ENCODE measurements at places on chromosomes 13 and 19.

DNA sequence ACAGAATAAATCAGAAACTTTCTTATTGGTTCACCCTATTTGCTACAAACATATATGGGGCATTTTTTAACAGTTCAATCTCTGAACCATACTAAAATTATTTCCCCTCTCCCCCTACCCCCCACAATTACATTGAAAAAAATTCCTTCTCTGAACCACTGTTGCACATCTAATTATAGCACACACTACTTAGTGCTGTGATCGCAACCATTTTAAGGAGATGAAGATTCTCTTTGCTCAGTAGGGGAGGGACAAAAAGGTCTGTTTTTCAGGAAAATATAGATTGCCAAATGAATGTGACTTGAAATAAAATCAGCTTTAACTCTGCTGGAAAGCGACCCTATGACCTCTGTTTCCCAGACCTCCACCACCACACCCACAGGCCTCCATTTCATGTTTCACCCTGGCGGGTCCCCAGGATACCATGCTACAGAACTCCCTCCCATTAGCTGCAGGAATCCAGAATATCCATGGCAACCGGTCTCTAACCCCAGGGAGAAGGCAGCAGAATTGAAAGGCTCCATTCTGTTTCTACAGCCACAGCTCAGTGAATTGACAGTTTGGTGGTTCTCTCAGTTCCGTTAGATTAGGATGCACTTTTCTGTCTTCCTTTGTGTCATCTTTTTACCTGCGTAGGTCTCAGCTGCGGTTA, 286.3 kb downstream of the TBC1D4 start:
- DNase-seq: no peak

- no peak for DNase-seq
Observed at GRCh38 chr13:36354842-36355623, 8.8 kb upstream of the SPART start.

DNA sequence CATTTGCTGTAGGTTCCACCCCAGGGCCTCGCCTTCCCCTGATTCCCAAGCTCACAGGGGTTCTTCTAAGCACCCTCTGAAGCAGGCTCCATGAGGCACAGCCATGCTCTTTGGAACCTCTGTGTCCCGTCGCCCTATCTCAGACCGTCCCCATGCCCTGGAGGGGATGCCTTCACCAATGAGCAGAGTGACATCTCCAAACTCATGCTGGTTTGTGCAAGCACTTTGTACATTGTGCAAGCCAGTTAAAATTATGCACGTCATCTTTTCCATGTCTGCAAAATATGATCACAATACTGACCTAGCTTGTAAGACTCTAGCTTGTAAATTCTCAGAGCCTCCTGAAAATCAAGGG, 46.5 kb upstream of the RAP2A start:
- DNase-seq: no peak

GRCh38 chr19:43626838-43627237, 7.4 kb upstream of the ZNF428 start:
- no peak for DNase-seq

- no peak for DNase-seq
Observed at GRCh38 chr13:92727118-92727517, 499.5 kb upstream of the GPC6 start.

DNA sequence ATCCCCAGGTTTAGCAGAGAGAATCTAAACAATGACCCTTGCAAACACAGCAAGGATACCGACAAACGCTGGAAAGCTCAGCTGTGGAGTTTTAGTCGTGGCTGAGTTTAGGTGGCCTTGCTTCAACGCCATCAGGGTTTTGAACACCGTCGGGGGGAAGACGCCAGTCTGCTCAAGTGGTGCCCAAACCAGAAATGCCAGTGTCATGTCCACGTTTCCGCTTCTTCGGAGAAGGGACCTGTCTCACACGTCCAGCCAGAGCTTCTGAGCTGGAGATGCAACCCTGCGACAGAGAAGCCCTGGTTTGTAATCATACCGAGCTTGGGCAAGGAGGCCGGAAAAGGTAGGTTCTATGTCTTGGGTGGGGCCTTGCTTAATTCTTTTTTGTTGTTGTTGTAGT, 42.6 kb upstream of the ATP11A start:
- no peak for DNase-seq

GRCh38 chr19:32202244-32202643, 143.2 kb upstream of the ZNF507 start:
- no peak for DNase-seq

GRCh38 chr19:7637374-7638256, 705 bp downstream of the STXBP2 start:
- peak; percentile 68 for DNase-seq

DNA sequence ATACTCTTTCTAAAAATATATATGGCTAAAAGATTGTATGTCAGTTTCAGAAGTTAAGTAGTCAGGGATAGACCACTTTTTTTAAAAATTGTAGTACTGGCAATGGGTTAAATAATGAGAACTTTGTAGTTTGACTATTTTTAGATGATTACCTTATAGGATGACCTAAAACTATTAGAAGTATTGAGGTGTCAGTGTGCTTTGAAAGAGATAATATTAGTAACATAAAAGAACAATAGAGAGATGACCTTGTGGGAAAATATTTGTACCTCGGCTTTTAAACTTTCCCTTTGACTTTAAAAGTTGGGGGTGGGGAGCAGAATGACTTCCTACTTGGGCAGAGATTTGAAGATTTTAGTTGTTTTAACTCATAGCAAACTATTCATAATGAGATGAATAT, 48.3 kb downstream of the SLAIN1 start:
- no peak for DNase-seq

GRCh38 chr19:31306006-31306753, 43.1 kb downstream of the TSHZ3 start:
- no peak for DNase-seq

- DNase-seq: no peak
Observed at GRCh38 chr19:4023600-4024398, 16.3 kb downstream of the PIAS4 start.

GRCh38 chr13:28384789-28385188, 110.1 kb downstream of the FLT1 start:
- no peak for DNase-seq

DNA sequence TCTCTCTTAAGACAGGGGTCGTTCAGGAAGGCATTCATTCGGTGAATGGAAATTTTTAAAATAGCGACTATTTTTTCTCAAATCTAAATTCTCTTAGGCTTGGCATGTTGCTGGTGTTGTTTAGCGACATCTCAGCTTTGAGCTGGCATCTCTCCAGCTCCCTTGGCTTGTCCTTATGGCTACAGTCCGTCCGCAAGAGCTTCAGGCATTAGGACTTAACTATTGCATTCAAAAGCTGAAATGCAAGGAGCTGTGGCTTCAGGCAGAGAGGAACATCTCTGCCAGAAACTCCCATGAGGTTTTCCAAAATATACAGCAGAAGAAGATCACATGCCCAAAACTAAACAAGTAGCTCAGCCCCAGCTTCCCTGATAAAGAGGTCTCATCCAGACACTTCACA, 578.5 kb downstream of the EFNB2 start:
- no peak for DNase-seq

DNA sequence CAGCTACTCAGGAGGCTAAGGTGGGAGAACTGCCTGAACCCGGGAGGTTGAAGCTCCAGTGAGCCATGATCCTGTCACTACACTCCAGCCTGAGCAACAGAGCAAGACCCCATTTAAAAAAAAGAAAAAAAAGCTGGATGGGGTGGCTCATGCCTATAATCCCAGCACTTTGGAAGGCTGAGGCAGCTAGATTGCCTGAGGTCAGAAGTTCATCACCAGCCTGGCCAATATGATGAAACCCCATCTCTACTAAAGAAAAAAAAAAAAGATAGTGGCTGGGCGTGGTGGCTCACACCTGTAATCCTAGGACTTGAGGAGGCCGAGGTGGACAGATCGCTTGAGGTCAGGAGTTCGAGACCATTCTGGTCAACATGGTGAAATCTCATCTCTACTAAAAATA, 15.0 kb downstream of the LTBP4 start:
- no peak for DNase-seq

GRCh38 chr19:3656073-3656746, 29.6 kb upstream of the CACTIN start:
- no peak for DNase-seq

DNA sequence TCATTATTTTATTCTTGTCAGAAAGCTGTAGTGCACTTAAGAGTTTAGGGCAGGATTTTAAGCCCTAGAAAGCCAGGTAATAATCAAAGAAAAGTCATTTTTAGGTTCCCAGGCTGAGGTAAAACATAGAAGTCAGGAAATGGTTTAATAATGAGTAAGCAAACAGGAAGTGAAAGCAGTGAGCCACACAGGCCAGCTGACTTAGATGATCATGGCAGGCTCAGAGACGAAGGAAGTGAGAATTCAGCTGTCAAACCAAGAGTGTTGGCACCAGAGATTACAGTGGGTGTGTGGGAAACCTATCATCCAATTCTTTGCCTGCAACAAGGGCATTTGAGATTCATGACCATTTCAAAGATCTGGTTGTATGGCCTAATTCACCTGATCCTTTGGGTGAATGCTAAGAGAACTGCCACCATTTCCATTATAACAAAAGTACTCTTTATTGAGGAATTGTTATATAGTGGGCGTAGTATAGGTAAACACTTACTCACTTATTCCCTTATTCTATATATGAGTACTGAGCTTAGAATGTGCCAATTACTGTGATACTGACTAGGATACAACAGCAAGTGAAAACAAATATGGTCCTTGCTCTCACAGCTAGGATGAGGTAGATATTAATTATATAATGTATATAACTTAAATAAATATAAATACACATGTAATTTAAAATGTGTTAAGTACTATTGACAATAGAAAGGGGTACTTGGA, 103.7 kb upstream of the EDNRB start:
- no peak for DNase-seq

- no peak for DNase-seq
Observed at GRCh38 chr13:60758637-60759036, 361.6 kb downstream of the TDRD3 start.

- DNase-seq: no peak
Observed at GRCh38 chr13:100608906-100609305, 20.3 kb upstream of the GGACT start.

DNA sequence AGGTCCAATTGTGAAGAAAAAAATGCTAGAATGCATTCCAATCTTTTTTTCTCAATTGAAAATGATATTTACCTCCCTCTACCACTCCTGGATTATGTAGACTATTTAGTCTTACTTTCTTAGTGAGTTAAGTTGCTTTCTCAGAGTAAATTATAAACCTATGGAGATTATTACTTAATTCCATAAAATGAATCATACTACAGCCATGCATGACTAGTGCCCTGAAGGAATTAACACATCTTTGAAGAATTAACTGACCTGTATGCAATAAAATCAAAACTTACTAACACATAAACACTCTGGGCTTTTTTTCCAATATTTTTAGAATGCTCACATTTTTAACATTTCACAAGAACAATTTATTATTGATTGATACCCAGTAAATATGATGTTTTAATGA, 379.4 kb upstream of the DACH1 start:
- no peak for DNase-seq

- DNase-seq: no peak
Observed at GRCh38 chr19:31152906-31153305, 196.3 kb downstream of the TSHZ3 start.

GRCh38 chr13:37029617-37030016, 29.0 kb downstream of the EXOSC8 start:
- DNase-seq: no peak

DNA sequence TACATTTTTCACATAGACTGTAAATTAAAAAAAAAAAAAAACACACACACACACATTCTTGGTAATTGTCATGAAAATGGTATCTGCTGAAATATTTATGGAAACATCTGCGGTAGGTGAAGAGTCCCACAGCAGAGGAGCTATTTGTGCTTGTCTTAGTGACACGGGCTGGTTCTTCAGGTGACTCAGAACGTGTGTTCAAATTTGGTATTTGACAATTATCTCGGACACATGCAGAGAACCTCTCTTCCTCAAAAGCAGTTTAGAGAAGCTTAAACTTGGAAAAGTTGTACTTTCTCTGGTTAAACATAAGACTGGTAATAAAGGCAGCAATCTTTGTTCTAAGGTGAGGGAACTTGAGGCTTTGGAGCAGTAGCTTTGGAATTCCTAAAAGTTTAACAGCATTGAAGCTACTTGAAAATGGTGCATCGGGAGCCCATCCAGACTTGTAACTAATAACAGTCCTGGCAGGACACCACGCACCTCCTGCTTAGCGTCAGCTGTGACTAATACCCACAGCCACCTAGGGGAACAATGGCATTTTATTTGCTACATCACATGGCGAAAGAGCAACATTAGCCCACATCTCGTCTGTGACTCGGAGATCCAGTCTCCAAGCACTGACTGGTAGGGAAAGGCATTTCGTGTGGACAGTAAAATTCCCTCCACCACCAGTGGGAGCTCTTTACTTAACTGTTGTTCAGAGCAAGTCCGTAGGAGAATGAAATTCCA, 1505.1 kb upstream of the SLC10A2 start:
- DNase-seq: peak; percentile 28

GRCh38 chr19:53555352-53555751, 17.4 kb downstream of the ZNF331 start:
- DNase-seq: no peak

GRCh38 chr19:46564701-46565100, 36.4 kb upstream of the CALM3 start:
- no peak for DNase-seq

DNA sequence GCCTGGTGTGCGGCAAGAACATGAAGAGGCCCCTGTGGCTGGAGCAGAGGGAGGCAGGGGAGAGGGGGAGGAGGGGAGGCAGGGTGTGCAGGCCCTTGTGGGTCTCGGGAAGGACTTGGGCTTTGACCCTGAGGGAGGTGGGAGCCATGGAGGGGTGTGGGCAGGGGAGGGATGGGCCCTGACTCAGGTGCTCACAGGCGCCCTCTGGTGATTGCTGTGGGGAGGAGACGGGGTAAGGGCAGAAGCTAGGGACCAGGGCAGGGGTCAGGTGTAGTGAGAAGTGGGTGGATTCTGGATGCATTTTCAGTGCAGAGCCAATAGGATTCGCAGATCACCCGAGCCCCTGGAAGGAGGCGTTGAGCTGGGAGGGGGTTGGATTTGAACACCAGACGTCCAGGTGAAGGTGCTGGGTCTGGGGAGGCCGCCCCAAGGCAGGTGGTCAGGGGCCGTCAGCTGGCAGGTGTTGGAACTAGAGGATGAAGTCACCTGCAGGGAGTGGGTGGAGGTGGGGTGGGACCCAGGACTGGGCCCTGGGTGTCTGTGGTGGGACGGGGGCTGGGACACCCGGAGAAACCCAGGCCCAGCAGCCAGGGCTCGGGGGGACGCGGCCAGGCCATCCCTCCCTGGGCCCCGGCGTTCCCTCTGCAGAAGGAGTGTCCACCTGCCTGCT, 185.4 kb downstream of the KDM4B start:
- DNase-seq: no peak

- no peak for DNase-seq
Observed at GRCh38 chr13:37615276-37615675, 16.7 kb upstream of the POSTN start.

- DNase-seq: no peak
Observed at GRCh38 chr19:45279587-45280192, 28.6 kb downstream of the MARK4 start.

DNA sequence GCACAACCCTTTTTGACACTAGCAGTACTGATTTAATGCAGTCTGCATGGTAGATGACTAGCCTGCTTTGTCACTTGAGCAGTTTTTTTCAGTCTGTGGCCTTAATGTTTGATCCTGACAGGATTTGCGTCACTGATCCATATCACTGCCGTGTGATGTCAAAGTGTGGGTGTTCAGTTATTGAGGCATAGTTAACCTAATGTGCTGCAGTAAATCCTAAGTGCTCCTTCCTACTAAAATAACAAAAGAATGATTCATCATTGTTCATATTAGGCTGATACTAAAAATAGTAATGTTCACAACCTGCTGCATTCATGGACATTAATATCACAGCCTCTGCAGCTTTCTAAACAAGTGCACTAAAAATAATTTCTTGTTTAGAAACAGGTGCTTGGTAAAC, 121.9 kb upstream of the MLNR start:
- no peak for DNase-seq

Measured in psoas muscle (tissue), 8 donors.